ENCODE measurements at places on chromosomes 2 and 18.

GRCh38 chr2:170917957-170918356 is 11.1 kb upstream of the GORASP2 start:
- no peak for DNase-seq

DNA sequence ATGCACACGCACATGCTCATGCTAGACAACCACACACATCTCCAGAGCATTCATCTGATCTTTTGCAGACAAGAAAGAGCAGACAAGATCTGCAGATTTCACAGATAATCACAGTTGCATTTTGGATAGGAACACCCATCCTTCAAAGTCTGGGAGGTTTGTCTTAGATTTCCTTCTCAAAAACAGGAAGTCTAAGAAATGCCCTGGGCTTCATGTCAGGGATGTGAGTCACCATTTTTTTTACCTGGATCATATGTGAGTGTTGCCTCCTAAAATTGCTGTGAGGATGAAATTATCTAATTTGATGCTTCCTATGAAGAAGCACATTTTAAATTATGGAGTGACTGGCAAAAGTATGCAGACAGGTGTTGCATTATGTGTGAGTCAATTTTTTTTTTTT is 46.1 kb downstream of the SRD5A2 start:
- DNase-seq = no peak

- no peak for DNase-seq
Observed at GRCh38 chr2:30997979-30998378, 140.3 kb downstream of the GALNT14 start.

GRCh38 chr2:106127282-106127771 is 66.8 kb downstream of the UXS1 start:
- no peak for DNase-seq

- DNase-seq = no peak
Observed at GRCh38 chr2:196980473-196980872, 54.0 kb upstream of the PGAP1 start.

DNA sequence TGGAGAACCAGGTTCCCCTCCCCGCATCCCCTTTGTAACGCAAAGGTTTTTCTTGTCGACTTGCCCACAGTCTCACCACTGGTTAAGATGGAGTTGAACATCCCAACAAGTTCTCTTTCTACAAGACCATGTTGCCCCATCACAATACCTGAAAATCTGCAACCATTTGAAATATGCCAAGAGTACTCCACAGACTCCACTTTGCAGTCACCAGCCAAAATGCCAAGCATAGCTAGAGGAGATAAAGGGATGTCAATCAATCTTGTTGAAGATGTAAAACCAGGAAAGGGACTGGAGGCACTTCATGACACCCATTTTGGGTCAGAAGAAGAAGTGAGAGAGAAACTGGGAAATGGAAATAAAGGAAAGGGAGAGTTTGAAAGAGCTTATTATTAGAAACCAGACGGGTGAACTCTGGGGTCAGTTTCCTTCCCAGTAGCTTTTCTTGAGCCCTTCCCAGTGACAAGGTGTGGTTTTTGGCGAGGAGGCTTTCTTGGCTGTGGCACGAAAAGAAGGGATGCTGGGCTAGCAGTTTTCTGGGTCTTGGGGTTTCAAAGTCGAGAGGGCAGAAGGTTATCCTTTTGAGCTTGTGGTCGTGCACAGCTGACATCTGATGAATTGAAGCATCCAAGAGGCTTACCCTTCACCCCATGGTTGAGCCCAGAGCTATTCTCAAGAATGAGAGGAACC is 79.3 kb downstream of the ACAA2 start:
- DNase-seq = no peak

GRCh38 chr18:63617049-63617914 is 26.8 kb downstream of the SERPINB4 start:
- DNase-seq = no peak

- no peak for DNase-seq
Observed at GRCh38 chr2:31950946-31951562, 59.8 kb downstream of the MEMO1 start.

DNA sequence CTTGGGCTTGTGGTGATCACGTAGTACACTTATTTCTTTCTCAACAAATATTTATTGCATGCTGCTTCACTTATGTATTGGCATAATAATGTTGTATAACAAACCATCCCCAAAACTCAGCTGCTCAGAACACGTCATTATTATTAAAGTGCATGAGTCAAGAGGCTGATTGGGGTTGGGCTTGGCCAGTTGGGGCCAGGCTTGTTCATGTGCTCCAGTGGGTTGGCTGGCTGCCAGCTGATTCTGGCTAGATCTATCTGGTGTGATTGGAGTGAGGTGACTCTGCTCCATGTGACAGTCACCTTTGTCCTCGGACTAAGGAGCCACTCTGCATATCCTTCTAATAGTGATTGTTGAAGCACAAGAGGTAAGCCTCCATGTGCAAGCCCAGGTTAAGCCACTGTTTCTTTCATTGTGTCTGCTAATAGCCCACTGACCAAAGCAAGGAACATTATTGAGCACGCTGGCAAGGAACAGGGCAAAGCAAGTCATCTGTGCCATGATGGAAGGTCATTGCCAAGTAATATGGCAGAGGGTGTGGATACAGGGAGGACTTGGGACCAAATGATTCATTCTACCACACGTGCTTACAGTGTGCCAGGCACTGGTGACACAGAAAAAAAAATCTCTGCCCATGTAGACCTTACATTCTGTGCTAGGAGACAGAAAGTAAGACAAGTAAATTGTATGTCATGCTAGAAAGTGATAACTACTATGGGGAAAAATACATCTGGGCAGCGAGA is 63.3 kb upstream of the TMEM182 start:
- DNase-seq = no peak

DNA sequence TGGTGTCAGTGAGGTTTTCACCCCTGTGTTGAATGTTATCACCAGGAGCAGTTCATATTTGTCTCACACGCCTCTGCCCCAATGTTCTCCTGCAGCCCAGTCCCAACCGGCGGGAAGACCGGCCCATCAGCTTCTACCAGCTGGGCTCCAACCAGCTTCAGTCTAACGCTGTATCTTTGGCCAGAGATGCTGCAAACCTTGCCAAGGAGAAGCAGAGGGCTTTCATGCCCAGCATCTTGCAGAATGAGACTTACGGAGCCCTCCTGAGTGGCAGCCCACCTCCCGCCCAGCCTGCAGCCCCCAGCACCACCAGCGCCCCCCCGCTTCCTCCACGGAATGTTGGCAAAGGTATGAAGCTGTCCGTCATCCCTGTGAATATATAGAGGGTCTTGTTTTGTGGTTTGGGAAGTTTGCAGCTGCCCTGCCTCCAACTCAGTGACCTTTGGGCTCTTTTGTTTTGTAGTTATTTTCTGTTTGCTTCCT is 35.1 kb downstream of the ITGB1BP1 start:
- DNase-seq = no peak

DNA sequence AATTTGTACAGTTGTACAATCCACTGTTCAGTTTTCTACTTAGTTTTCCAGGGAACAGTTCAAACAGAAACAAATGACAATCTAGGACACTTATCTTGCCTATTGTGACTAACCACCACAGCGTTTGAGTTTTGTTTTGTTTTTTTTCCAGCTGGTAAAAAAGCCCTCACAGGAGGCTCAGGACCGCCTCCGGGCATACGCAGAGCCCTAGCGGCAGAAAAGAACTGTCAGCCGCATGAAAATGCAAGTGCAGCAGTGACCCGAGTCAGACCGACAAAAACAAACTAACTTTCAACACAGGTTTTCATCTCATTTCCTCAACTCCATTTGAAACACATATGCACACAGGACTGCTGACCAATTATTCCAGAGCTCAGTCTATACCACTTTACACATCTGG is 68.6 kb downstream of the STEAP3 start:
- DNase-seq = no peak

DNA sequence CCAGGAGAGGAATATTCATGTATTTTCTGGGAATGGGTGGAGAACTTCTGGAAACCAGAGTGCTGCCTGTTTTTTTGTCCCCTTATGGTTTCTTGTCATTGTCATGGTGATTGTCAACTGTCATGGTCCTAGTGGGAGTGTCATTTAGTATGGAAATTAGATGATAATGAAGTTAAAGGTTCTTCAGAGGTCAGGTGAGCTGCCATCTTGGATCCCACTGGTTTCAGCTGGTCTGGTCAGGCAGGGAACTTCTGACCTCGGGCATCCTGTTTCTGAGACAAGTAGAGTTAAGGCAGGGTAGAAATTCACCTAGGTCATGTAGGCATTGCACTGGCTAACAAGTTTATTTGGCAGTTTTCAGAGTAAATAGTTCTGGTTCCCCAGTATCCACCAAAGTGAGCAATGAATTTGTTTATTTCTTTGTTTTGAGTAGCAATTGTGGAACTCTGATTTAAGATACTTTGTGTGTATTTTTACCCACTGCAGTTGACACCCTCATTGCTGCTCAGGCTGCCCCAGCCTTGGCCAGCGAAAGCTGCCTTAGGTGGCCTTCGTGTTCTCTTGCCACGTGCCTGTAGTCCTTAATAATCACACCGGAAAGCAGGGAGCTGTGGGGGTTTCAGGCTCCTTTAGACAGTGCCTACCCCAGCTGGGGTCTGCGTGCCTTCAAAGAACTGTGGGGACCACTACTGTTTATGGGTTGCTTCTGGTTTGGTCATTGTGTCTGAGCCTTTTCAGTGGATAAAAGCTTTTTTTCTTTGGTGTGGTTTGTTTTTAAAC is 48.7 kb downstream of the NCK2 start:
- no peak for DNase-seq

DNA sequence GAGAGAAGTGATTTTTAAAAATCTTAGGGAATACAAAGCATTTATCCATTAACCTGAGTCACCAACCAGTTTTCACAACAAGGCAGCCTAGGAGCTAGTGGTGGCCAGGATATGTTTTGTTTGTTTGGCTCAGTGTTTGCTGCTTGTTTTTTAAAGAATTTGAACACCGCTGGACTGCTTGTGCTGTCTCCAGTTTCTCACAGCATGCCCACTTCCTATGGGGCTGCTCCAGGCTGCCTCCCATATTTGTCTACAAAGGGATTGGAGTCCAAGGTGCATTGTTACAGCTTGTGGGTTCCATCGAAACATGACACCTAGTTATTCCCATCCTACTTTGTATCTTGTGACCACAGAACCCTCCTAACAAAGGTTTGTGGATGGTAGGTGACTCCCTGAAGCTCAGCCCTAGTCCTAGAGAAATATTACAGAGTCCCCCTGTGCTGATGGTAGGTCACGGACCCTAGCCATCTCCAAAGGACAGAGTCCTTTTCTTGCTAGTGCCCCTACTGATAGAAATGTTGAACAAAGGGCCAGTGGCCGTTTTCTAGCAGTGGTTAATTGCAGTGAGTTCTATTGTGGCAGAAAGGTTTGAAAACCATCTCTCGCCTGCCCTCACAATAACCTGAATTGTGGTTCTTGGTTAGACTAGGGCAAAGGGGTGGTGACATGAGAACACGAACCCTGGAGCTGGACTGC is 23.2 kb downstream of the GPR39 start:
- no peak for DNase-seq

GRCh38 chr2:226308986-226309385 is 490.6 kb downstream of the IRS1 start:
- no peak for DNase-seq

- DNase-seq = no peak
Observed at GRCh38 chr2:174027956-174028355, 62.8 kb upstream of the SP3 start.

- no peak for DNase-seq
Observed at GRCh38 chr2:15691586-15692310, 100.1 kb downstream of the DDX1 start.

GRCh38 chr2:242053921-242054320 is 184.4 kb downstream of the RTP5 start:
- no peak for DNase-seq

DNA sequence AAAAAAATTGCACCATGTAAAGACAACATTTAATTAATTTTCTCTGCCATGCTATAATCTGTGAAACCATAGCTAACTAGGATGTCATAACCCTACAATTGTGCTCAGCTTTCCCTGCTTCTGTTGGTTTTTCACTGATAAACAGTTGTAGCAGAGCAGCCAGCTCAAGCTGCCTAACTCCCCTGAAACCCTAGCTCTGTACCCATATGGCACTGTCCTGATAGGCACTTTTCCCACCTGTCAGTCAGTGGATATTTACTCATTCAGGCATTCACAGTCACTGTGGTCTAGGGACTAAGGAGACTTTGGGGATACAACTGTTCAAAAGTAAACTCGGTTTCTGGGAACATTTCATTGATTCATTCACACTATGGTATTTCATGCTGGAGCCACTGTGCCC is 407.0 kb downstream of the DSEL start:
- DNase-seq = no peak

DNA sequence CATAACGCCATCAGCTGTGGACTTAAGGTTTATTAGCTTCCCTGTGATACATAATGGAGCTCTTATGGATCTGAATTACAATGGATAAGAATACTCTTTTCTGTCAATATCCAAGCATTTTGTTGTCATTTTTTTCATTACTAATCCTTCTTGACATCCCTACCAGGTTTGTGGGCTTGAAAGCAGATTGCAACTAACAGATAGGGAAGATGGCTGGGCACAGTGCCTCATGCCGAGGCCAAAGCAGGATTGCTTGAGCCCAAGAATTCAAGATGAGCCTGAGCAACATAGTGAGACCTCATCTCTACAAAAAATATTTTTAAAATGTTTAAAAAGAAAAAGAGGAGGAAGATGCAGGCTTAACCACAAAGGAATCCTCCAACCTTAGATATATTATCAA is 42.4 kb downstream of the ASXL2 start:
- DNase-seq = no peak

DNA sequence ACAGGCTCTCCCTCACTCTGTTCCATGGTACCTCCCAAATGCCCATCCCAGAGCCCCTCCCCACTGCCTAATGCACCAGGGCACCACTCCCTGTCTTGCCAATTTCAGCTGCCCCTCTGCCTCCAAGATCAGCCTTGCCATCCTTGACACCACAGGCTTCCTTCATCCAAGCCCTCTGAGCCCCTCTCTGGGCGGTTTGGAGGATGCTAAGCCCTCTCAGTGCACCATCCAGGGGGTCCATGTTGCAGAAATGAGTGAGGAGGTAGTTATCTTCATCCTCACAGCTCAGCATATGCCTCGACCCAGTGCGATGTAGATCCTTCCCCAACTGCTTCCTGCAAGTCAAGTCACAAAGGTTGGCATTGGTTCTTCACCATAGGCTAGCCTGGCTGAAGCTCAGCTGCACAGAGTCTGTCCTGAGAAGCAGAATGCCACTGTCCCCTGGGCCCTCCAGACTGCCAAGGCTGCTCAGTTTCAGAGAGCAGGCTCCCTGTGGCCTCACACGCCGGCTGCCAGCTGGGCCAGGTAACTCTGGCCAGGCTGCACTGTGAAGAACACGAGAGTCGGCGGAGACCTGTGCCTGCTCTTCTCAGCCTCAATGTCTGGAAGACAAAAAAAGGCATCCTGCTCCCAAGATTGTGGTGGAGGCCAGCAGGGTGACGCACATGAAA is 9.9 kb upstream of the MAP3K2 start:
- no peak for DNase-seq

DNA sequence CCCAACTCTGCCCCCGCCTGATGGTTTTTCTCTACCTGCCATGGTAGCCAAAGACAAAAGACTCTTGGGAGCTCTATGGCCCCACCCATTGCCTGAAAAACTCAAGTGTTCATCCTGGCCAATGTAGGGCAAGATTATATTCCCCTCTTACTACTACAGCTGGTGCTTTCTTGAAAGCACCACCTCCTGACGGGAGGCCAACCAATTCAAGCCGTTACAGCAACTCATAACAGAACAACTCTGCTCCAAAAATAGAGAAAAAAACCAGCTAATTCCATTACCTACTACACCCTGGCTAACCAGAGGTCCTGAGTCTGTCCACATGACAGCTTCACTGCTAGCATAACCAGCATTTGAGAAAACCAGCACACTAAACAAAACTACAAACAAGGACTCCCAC is 127.5 kb upstream of the GAREM1 start:
- no peak for DNase-seq

Data from CD8-positive, alpha-beta T cell (primary cell).